ENCODE measurements at places on chromosomes 11 and 22. TPM values are rescaled to one million over a fixed set of nuclear protein-coding genes. Genes with fewer than 3 reads are reported as not detected.

DNA sequence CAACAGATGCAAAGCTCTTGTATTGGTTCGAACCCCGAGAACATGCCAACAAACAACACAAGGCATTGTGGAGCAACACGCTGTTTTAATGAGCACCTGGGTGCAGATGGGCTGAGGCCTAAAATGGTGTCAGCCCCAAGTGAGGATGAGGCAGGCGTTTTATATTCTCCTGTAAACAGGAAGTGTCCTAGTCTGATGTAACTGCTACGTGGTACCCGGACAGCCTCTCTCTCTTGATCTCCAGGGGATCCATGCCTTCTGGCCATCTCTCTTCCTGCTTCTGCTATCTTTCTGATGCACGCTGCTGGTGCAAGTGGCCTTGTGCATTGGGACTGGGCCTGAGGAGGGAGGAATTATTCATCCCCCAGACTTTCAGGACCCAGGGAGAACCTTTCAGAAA lies 19.4 kb upstream of the VSTM5 start:
- DNase-seq, result no peak

- DNase-seq, result no peak
These were observed 14.9 kb upstream of the ADA2 start for GRCh38 chr22:17234144-17234623.

- DNase-seq, result no peak
These were observed 794.0 kb downstream of the CNTN5 start for GRCh38 chr11:99814738-99815137.

Gene TRIM49
- polyA plus RNA-seq, result not detected

Gene AAMDC
- polyA plus RNA-seq, result 46.1 TPM

Measured in left renal pelvis (tissue), 4 donors.